Activated CD8-positive, alpha-beta memory T cell treated with anti-CD3 and anti-CD28 coated beads, Interleukin-2, amount 50 U/mL, for 48 hours (primary cell): ENCODE measurements at places on chromosomes 2 and 18.

- no peak for DNase-seq
Measured at GRCh38 chr2:156211318-156211717, 121.2 kb downstream of the NR4A2 start.

- no peak for DNase-seq
Measured at GRCh38 chr2:20314562-20315501, 35.8 kb downstream of the PUM2 start.

DNA sequence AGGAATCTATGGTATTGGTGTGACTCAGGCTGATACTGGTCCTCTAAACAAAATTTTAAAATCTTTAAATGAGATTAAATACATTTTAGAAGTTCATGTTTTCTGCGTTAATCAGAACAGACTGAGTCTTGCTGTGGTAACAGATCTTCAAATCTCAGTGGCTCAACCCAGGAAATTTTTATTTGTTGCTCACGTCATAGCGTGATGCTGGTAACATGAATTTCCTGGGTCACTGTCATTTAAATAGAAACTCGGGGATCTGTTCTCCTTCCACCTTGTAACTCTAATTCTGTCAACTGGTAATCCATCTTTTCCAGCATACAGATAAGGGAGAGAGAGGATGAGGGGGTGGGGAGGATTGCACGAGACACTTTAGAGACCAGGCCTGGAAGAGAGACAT lies 90.0 kb downstream of the CDC42EP3 start:
- no peak for DNase-seq

GRCh38 chr2:71932780-71933466 lies 214.7 kb downstream of the CYP26B1 start:
- no peak for DNase-seq

GRCh38 chr2:156400706-156401678 lies 35.2 kb upstream of the GPD2 start:
- peak; percentile 94 for DNase-seq

DNA sequence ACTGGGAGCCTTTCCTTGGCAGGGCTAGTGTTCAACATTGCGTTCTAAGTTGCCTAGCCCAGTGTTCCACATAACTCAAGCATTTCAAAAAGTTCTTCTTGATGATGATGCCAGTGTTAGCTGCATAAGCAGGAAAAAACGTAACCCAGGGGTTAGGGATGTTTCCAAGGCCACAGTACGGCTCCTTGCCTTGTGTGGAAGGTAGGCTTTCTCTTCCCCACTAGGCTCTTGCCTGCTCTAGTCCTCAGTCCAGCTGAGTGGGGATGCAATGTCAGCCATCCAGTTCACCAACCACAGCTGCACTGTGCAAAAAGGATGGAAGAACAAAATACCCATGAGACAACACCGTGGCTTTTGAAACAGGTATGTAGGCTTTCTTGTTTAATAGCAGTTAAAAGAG lies 28.0 kb upstream of the CYP26B1 start:
- no peak for DNase-seq
